ENCODE measurements at places on chromosomes 13 and 19.

GRCh38 chr13:113061271-113061625 lies 44.3 kb upstream of the F7 start:
- no peak for DNase-seq

GRCh38 chr13:19680751-19681150 lies 47.3 kb downstream of the MPHOSPH8 start:
- no peak for DNase-seq

DNA sequence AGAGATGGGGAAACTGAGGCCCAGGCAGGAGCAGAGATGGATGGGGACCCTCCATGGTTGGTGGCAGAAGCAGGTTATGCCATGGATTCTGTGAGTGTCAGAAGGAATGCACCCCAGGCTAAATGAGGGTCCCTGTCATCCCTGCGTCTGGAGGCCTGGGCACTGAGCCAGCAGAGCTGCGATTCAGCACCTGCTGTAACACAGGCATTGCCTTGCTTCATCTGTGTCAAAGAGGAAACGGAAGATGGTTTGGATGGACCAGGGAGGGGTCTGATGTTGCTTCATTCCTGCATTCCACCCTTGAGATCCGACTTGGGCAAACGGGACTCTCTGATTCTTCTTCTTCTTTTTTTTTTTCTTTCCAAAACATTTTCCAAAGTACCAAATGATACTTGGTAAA lies 1.2 kb downstream of the C5AR1 start:
- DNase-seq: no peak

GRCh38 chr13:41462427-41462826 lies 5.1 kb downstream of the RGCC start:
- DNase-seq: no peak

All from stimulated activated CD8-positive, alpha-beta memory T cell treated with anti-CD3 and anti-CD28 coated beads, Interleukin-4, amount 100 ng/mL, for 1 hour (primary cell).